ENCODE measurements at places on chromosomes 2 and 18. TPM values are rescaled to one million over a fixed set of nuclear protein-coding genes. Genes with fewer than 3 reads are reported as not detected.

The ABCG5 gene
- not detected for total RNA-seq

- no peak for DNase-seq
Observed at GRCh38 chr2:65059071-65059470, 2.9 kb downstream of the CEP68 start.

GRCh38 chr2:190627448-190628412, 21.2 kb upstream of the NAB1 start:
- DNase-seq: peak; percentile 48

GRCh38 chr2:39246382-39246980, 2.7 kb upstream of the CDKL4 start:
- DNase-seq: no peak

All from mucosa of descending colon (tissue), 3 donors.